ENCODE measurements at places on chromosomes 4 and X. TPM values are rescaled to one million over a fixed set of nuclear protein-coding genes. Genes with fewer than 3 reads are reported as not detected.

NFKB1 gene
- total RNA-seq: 121 TPM

ERVMER34-1 gene
- total RNA-seq: 0.14 TPM

FGFBP1 gene
- not detected for total RNA-seq

GRCh38 chr4:58064653-58065052 lies 954.5 kb upstream of the IGFBP7 start:
- no peaks in the 10 kb centered on the region for H3K36me3 ChIP-seq
- H3K27ac ChIP-seq: no peak overlapping the region
- H3K4me3 ChIP-seq: no peak overlapping the region

GRCh38 chrX:40849906-40850823 lies 114.8 kb upstream of the MED14 start:
- no peak overlapping the region for H3K4me3 ChIP-seq
- H3K36me3 ChIP-seq: no peaks in the 10 kb centered on the region
- no peak for DNase-seq
- no peak overlapping the region for H3K27ac ChIP-seq
